Astrocyte (in vitro differentiated cells and primary cell): ENCODE measurements at places on chromosomes 6 and 20.

GRCh38 chr20:47612670-47613069, 111.0 kb downstream of the NCOA3 start:
- DNase-seq = no peak

DNA sequence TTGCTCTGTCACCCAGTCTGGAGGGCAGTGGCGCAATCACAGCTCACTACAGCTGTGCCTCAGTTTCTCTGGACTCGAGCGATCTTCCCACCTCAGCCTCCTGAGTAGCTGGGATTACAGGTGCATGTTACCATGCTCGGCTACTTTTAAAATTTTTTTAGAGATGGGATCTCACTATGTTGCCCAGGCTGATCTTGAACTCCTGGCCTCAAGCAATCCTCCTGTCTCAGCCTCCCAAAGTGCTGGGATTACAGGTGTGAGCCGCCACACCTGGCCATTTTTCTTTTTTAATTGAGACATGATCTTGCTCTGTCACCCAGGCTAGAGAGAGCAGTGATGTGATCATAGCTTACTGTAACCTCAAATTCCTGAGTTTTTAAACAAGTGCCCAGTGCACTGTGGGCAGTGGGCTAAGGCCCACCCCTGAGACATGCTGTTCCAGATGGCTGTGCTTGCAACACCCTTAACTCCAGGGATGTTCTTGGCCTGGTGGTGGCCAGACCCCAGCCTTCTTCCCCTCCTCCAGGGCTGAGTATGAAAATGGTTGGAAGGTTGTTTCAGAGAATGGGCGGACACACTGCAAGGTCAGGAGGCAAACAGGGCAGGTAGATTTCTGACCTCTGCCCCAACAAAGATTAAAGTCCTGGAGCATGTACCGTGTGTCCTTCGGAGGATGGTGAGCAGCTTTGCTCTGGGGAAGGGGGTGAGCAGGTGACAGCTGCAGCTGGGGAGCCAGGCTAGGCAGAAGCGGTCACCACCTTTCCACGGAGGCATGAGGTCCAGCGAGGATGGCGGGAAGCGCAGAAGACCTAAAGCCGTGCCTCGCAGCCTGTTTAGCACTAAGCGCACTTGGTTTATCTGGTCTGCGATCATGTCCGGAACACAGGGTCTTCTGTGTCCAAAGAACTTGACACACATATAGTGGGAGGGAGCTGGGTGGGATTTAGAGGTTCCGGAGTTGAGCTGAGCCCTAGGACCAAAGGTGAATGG, 1.4 kb upstream of the FAM83C start:
- no peak for DNase-seq

DNA sequence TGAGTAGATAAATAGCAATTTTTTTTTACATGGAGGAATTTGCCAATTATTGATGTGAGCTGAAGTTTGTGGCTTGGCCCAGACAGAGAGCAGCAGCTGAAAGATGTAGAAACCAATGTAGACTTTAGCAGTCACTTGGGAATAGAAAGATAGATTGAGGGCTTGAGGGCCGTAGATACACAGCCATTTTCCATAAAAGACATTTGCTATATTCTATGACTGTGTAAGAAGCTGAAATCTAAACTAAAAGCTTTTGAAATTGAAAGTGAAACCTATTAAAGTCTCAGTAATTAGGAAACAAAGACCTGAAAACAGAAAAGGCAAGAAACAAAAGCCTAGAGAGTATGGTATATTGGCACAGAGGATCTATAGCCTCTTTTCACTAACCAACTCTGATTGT, 332.7 kb downstream of the CENPW start:
- peak; percentile 32 for DNase-seq

DNA sequence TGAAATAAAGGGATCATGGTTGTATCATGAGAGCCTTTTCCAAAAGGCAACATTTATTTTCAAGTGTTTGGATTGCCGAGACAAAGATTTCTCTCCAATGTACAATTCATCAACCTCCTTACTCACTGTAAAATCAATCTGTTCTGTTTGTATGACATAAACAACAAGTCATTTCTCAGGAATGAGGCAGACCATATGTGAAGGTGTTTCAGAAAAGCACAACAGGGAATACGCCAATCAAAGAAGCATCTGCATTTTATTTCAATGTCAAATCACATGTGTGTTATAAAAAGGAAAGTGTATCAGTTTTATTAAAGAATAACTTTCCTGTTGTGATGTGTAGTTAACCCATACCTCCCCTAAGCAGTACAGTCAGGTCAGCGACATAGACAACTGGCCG, 653.7 kb downstream of the TFAP2A start:
- no peak for DNase-seq

DNA sequence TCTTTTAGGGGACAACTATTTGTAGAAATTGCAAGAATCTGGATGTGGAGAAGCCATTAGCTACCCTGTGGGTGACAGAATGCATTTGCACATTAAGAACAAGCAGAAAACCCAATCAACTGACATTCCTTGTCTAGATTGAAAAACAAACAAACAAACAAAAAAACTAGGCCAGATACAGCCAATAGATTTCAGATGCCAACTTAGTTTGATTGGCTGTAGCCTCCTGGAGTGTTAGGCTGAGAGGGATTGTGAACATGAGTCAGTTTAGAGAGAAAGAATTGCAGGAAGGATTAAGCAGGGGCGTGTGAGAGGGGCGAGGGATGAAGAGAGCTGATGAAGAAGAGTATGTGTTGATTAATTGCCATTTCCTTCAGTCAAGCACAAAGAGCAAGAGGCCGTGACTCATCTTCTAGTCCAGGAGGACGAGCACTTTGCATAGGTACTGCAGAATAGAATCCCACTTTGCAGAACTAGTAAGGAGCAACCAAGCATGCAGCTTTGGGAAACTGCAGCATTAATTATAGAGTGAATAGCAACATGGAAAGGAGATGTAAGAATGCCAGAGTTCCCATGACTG, 188.0 kb upstream of the RAB32 start:
- DNase-seq = no peak

DNA sequence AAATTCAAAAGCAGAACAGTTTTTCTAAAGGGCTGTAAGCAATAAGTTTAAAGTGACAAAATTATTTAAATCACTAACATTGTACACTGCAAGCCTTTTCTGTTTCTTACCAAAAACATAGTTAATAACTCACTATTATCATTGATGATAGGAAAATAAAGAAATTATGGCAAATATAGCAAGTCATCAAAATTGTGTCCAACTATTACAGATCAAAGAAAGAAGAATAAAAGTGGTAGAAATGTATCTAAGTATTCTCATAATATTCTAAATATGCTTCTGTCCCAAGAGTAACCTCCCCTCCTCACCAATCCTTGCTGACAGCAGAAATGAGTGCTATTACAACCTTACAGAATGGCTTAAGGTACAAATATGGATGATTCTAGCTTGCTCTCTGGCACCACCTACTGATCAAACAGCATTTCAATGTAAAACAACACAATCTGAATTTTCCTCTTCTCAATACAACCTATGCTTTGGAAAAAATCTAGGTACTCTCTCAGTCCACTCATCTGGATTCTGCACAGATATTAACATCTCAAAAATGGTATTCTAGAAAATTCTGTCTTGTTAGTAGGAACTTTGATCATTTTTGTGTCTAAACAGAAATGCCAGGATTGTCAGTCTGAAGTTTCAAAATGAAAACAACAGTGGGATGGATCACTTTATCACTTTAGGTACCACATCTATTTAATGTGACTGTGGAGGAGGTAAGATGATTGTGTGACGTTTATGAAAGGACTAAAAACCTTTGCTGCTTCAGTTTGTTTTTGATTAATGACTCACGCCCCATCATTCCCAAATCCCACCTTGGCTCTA, 40.9 kb downstream of the ZFP64 start:
- no peak for DNase-seq

DNA sequence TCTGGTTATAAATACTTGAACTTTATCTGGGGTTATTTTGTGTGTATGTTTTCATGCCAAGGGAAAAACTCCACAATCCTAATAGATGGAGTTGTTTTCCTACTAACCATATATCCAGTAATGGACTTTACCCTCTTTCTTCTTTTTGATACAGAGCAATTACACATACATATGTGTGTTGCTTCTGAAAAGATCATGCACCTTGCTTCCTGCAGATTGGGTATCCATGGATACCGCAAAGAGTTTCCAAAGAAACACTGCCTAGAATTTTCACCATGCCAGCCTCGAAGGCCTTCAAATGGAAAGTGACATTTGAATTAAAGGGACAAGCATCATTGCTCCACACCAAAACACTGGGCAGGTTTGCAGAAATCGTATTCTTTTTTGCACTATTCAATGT, 26.8 kb downstream of the HDDC2 start:
- DNase-seq = no peak

DNA sequence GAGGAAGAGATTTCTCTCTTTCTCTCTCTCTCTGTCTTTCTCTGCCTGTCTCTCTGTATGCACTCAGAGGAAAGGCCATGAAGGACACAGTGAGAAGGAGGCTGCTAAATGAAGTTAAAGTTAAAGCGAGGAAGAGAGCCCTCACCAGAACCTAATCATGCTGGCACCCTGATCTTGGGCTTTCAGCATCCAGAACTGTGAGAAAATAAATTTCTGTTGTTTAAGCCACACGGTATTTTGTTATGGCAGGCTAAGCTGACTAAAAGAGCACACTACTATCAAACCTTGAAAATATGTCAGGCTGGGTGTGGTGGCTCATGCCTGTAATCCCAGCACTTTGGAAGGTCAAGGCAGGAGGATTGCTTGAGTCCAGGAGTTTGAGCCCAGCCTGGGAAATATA, 8.0 kb upstream of the TCF21 start:
- no peak for DNase-seq

DNA sequence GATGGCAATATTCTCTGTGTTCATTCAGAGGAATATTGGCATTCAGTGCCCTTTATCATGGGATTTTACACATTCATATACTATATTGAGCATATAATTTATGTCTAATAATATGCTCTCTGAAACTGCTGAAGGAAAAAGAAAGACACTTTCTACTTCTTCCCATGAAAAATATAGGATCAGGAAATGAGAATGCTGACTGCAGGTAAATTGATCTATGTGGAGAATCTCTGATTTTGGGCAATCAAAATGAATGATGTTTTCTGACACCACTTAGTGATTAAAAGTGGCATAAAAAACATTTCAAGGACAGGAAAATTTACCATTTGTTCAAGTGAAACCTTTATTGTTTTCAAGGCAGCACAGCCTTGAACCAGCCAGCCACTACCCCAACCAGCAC, 260.1 kb upstream of the STXBP5 start:
- no peak for DNase-seq

- no peak for DNase-seq
Measured at GRCh38 chr20:21141825-21142224, 15.9 kb downstream of the KIZ start.

GRCh38 chr20:23955896-23956295, 32.7 kb downstream of the GGTLC1 start:
- DNase-seq = no peak

DNA sequence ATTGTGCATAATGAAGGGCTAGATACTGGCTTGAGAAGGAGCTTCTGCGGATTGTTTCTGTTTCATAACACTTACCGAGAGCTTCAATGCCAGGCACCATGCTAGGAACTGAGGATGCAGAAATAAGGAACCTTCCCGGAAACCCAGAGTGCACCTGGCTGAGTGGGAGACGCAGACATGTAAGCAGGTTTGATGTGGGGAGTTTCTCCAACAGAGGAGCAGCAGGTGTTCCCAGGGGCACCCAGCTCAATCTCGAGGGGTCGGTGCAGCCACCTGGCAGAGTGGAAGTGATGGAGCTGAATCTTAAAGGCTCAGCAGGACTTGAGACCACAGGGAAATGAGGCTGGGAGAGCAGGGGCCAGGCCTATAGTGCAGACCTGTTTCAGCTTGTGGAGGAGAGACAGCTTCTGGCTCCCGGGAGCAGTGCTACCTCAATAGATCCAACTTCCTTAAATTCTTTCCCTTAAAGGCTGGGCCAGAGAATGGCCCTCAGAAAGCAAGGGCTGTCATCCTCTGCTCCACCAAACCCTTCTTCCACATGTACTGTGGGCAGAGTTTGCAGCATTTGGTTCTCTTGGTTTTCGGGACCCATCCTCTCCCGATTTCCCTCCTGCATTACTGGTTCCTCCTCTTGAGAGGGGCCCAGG, 27.8 kb upstream of the SRC start:
- DNase-seq = no peak

- no peak for DNase-seq
Measured at GRCh38 chr6:13854716-13855250, 40.4 kb upstream of the MCUR1 start.

DNA sequence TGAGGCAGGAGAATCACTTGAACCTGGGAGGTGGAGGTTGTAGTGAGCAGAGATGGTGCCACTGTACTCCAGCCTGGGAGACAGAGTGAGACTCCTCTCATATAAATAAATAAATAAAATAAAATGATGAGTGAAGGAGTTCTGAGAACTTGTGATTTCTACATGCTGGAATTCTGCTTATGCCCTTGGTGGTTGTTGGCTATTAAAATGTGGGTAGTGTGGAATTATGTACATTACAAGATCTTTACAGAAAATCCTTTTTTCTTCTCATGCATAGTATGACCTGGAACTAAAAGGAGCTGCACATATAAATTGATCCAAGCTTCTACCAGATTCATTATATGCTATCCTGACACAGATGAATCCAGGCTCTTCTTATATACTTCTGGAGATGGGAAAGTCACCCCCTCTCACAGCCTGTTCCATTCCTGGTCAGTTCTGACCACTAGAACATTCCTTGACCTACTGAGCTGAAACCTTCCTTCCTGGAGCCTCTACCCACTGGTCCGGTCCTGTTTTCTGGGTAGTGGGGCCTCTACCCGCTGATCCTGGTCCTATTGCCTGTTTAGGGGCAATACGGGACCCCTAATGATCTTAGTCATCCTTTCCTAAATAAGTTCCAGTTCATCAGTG, 37.7 kb upstream of the TAF8 start:
- no peak for DNase-seq

- no peak for DNase-seq
Measured at GRCh38 chr20:36271639-36272546, 34.2 kb upstream of the DLGAP4 start.

DNA sequence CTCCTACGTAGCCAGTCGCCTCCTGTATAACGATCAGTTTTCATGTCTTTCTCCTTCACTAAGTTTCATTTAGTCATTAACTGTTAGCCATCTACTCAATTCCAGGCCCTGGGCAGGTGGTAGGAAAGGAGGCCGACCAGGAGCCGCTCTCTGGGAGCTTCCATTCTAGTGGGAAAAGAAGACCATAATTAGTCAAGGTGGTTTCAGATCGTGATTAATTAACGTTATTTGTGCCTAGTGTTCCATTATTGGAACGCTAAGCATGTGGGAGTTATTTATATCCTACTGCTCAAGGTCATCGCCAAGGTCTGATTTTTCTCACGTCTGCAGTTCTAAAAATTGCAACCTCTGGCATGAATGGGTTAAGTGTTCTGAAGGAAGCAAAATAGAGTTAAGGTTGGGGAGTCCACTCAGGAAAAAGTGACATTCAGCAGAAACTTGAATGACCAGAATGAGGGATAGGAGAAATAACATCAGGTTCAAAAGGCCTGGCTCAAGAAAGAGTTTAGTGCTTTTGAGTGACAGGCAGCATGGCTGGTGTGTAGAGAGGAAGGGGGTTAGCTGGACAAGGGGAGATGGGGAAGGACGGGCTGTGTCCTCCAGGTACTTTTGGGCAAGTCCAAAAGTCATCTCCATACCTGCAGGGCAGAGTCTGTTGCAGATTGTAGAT, 812 bp downstream of the SLC9A8 start:
- DNase-seq = no peak

GRCh38 chr6:11514672-11515071, 22.9 kb upstream of the TMEM170B start:
- DNase-seq = no peak
